ENCODE measurements at places on chromosomes 16 and 17. TPM values are rescaled to one million over a fixed set of nuclear protein-coding genes. Genes with fewer than 3 reads are reported as not detected.
A peak's percentile ranks its signal among the peaks of the same experiment; 100 is the strongest.

DNA sequence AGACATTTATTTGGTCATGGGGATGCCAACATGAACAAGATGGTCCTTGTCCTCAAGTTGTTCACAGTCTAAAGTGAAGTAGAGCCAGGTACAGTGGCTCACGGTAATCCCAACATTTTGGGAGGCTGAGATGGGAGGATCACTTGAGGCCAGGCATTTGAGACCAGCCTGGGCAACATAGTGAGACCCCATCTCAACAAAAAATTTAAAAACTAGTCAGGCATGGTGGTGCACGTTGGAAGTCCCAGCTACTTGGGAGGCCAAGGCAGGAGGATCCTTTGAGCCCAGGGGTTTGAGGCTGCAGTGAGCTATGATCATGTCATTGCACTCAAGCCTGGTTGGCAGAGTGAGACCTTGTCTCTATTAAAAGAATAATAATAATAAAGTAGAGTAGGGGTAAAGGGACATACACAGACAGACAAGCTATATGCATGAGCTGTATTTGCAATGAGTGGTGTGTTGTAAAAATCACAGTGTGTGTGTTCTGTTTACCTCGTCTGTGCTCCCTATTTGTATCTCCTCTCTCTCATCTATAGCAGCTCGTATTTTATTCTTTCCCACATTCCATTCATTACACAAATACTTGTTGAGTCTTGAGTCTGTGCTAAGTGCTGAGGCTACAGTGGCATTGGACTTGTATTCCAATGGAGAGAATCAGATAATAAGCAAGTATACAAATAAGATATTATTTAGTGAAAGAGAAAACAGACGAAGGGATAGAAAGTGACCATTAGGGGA is 73.9 kb upstream of the DHX40 start:
- no peak overlapping the region for H3K4me3 ChIP-seq
- no peak for DNase-seq
- H3K27ac ChIP-seq: no peak overlapping the region
- H3K4me1 ChIP-seq: peaks cover 18% of the 10 kb centered on the region
- no peaks in the 10 kb centered on the region for H3K36me3 ChIP-seq

DNA sequence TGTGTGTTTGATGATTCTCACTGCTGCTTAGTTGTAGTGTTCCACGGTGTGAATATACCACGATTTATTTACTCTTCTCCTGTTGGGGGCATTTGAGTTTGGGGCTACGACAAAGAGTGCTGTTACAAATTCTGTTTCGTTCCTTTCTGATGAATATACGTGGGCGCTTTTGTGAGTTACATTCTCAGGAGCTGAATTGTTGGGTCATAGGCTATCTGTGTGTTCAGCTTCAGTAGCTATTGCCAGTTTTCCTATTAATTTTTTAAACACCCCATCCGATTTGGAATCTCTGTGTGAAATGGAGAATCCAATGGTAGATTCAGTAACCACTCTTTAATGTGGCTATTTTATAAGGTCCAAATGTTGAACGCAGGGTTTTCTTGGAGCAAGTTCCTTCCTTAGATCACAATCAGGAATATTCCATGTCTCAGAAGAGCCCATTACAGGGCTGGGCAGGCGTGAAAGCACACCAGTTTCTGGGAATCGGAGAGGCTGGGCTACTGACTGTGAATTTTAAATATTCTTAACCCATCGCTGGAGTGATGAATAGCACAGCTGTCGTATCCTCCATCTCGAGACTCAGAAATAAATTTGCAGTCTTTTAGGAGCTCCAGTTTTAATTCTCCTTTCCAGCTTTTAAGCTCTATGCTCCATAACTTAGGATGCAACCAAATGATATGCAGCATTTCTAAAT is 115.9 kb downstream of the PITPNC1 start:
- no peaks in the 10 kb centered on the region for H3K36me3 ChIP-seq
- DNase-seq: no peak
- H3K27ac ChIP-seq: peak overlapping the region; percentile 36
- H3K4me1 ChIP-seq: no peaks in the 10 kb centered on the region
- H3K27me3 ChIP-seq: no peaks in the 10 kb centered on the region

DNA sequence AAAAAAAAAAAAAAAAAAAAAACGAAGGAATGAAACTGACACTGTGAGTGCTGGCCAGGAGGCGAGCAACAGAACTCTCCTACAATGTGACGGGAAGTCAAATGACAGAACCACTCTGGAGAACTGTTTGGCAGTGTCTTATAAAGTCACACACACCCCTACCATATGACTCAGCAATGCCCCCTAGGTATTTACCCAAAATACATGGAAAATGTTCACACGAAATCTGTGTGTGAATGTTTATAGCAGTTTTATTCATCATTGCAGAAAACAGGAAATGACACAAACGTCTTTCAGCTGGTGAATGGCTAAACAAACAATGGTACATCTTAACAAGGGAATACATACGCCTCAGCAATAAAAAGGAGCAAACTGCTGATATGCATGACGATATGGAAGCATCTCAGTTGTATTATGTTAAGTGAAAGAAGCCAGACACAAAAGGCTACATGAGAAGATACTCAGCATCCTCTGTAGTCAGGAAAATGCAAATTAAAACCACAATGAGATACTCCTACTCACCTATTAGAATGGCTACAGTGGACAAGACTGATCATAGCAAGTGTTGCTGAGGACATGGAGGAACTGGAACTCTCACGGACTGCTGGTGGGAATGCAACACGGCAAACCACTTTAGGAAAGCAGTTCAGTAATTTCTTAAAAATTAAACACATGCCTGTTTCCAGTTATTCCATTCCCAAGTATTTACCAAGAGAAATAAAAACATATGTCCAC is 74.7 kb downstream of the TBC1D16 start:
- H3K27ac ChIP-seq: no peak overlapping the region
- no peaks in the 10 kb centered on the region for H3K36me3 ChIP-seq
- no peaks in the 10 kb centered on the region for H3K4me1 ChIP-seq

DNA sequence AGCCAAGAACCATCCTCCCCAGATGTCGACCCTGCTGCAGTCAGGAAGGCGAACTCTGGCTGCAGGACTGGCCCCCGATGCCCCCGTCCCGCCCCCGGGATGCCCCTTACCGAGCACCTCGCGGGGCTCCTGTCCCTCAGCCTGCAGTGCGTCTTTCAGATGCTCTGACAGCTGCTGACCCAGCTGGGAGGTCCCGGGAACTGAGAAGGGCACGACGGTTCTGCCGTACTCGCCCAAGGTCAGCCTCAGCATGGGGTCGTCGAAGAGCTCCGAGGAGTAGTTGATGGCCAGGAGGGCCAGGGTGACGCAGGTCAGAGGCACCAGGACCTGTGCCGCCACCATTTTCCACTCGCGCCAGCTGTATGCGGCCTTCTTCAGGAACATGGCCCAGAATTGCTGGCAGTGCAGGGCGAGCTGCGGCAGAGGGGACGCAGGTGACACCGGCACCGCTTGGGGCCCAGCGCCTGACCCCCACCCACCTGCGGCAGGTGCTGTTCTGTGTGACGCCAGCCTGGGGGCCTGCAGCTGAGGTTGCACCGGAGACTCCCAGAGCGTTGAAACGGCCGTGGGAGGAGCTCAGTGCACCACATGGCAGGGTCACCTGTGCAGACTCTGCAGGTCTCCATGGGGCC is 20.1 kb upstream of the RNPS1 start:
- no peak overlapping the region for H3K4me3 ChIP-seq
- no peaks in the 10 kb centered on the region for H3K27me3 ChIP-seq
- no peak overlapping the region for H3K27ac ChIP-seq
- DNase-seq: no peak
- H3K36me3 ChIP-seq: peaks cover 7% of the 10 kb centered on the region

Gene CCDC40
- total RNA-seq: 7.5 TPM

DNA sequence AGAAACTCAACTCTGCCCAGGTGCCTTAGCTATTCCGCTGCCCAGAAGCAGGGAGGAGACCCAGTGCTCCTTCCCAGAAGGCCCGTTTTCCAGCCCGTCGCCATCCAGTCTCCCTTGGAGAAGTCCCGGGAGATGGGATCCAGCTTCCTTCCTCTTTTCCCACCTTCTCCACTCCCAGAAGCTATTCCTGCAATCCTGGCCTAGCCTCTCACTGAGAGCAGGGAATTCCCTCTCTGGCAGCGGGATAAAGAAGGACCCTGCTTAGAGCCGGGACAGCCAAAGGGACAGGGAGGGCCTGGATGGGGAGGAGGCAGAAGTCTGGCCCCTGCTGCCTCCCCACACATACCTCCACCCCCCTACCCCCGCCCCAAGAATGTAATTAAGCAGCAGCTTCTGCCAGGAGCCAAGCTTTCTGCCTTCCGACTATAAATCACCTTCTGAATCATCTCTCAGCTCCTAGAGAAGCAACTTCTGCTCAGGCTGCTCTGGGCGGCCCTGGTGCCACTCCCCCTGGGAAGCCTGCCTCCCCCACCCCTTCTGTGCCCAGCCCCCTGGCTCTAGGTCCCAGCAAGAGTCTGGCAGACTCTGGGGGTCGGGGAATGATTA is 6.4 kb downstream of the WNT3 start:
- H3K27ac ChIP-seq: no peak overlapping the region

Gene CPNE7
- total RNA-seq: 0.41 TPM

- H3K4me1 ChIP-seq: peaks cover 52% of the 10 kb centered on the region
- H3K27me3 ChIP-seq: no peaks in the 10 kb centered on the region
- no peaks in the 10 kb centered on the region for H3K36me3 ChIP-seq
- DNase-seq: no peak
- H3K4me3 ChIP-seq: peak overlapping the region; percentile 84
Observed at GRCh38 chr17:81399481-81400153, 4.4 kb downstream of the BAHCC1 start.

DNA sequence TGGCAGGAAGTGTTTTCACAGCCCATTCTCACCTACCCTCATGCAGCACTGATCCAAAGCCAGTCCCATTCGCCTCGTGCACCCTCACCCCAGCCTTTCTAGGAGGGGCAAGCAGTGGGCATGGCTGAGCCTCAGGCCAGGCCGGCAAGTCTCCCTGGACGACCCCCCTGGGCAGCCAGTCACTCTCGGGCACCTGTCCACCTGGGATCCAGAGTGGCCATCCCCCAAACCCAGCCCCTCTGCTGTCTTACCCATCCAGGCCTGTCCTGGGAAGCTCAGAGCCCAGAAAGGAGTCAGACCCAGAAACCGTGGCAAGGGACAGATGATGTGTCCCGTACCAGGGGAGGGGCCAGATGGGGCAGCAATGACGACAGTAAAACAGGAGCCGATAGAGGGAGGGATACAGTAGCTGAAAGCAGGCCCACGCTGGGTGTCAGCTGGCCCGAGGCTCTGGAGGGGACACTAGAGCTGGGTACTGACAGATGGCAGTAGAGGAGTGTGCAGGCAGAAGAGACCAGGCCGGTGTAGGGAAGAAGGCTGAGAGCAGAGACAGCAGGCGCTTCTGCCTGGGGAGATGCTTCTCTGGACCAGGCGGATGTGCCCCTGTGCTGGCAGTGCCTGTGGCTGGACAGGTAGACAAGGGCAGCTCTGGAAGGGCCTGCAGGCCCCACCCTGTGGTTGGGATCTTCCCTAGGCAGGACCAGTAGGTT is 5.8 kb downstream of the CMTM3 start:
- H3K27ac ChIP-seq: no peak overlapping the region
- peaks cover 19% of the 10 kb centered on the region for H3K4me1 ChIP-seq
- peaks cover 13% of the 10 kb centered on the region for H3K36me3 ChIP-seq

DNA sequence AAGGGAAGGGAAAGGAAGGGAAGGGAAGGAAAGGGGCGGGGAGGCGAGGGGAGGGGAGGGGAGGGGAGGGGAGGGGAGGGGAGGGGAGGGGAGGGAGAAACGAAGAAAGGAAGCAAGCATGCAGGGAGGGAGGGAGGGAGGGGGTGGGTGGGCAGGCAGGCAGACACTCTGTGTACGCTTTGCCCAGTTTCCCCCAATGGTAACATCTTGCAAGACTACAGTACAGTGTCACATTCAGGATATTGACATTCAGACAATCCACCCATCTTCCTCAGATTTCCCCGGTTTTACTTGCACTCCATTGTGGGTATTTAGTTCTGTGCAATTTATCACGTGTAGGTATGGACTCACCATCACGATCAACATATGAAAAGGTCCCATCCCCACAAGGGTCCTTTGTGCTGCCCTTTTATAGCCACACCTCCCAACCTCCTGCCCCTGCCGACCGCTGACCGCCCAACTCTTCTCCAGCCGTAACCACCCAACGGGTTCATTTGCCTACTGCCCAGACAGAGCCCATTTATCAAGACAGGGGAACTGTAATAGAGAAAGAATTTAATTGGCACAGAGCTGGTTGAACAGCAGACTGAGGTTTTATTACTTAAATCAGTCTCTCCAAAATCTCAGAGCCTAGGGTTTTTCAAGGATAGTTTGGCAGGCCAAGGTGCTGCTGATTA is 91.4 kb upstream of the FA2H start:
- H3K27ac ChIP-seq: no peak overlapping the region
- no peak for DNase-seq
- no peak overlapping the region for H3K4me3 ChIP-seq
- no peaks in the 10 kb centered on the region for H3K27me3 ChIP-seq

Gene KRT27
- total RNA-seq: 0.55 TPM

GRCh38 chr17:29383686-29384085 is 6.5 kb upstream of the TAOK1 start:
- no peak overlapping the region for H3K27ac ChIP-seq
- H3K36me3 ChIP-seq: no peaks in the 10 kb centered on the region
- DNase-seq: no peak
- H3K4me3 ChIP-seq: no peak overlapping the region
- H3K4me1 ChIP-seq: no peaks in the 10 kb centered on the region

- peak overlapping the region; percentile 28 for H3K27ac ChIP-seq
- peaks cover 28% of the 10 kb centered on the region for H3K4me1 ChIP-seq
- DNase-seq: peak; percentile 80
Observed at GRCh38 chr17:81966343-81967243, 5.6 kb upstream of the NOTUM start.

Gene SCARF1
- total RNA-seq: 6.5 TPM

DNA sequence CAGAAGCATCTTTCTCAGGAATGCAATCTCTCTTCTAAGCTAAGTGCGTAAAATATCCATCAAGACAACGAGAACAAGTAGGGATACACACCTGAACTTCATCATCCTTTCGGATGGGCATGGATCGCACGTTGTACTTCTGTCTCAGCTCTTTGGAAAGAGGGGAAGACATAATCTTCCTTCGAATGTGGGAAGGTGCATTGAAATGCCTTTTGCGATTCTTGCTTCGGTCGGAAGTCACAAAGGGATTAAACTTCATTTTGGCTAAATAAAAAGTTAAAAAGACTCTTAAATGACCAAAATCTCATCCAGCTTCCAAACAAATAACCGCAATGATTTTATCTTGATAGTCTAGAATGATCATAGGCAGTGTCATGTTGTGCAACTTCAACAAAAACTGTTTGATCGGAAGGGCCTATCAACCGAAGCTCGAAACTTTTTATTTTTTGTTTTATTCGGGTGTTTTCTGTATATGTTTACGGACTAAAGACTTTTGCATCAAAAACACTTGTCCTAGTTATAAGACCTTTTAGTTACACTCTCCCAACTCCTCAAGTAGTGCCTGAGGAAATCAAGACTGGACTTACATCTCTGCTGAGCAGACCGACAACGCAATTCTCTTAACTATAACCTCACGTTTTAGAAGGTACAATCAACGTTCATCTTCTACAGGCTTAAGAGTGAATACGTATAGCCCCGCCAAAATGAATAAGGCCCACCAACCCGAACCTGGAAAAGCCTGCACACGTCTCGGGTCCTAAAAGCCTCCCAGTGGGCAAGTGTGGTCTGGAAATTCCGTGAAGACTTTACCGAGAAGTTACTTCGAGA is 727 bp downstream of the RPL26 start:
- peak overlapping the region; percentile 64 for H3K4me3 ChIP-seq
- no peak for DNase-seq
- H3K27ac ChIP-seq: peak overlapping the region; percentile 93
- no peaks in the 10 kb centered on the region for H3K27me3 ChIP-seq
- peaks cover 26% of the 10 kb centered on the region for H3K4me1 ChIP-seq

Measured in sigmoid colon (tissue), 7 donors.